Activated CD8-positive, alpha-beta memory T cell treated with anti-CD3 and anti-CD28 coated beads for 24 hours (primary cell): ENCODE measurements at places on chromosomes 6 and 20.

- DNase-seq = peak; percentile 73
Measured at GRCh38 chr6:30685157-30686008, 1.1 kb downstream of the PPP1R18 start.

DNA sequence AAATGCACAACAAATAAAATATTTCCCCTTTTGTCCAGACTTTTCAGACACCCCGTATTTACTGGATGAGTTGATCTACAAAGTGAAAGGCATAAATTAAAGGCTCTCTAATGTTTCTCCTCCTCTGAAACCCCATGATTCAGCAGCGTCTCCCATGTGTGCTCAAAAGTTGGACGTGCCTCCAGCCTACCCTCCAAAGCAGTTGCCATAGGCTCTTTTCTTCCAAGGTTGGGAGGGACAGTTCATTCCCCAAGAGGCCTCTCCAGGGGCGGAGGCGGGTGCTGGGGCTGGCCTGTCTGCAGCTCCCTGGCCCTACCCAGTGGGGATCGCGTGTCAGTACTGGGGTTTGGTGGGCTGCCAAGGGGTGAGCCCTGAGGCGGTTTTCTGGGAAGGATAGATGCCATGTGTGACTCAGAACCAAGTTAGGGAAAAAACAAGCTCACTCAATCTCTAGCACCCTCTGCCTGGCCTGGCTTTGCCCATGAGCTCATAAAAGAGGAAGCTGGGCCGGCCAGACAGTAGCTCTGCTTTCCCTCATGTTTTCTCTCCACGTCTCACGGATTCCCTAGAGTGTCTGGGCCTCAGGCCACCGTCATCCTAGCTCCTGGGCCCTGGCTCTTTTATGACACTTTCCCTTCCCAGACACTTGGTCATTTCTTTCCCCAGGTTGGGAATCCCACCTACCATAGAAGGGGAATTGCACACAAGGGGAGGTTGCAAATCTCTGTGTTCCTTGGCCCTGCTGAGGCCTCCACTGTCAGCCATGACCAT is 8.0 kb upstream of the IER3 start:
- DNase-seq = no peak

DNA sequence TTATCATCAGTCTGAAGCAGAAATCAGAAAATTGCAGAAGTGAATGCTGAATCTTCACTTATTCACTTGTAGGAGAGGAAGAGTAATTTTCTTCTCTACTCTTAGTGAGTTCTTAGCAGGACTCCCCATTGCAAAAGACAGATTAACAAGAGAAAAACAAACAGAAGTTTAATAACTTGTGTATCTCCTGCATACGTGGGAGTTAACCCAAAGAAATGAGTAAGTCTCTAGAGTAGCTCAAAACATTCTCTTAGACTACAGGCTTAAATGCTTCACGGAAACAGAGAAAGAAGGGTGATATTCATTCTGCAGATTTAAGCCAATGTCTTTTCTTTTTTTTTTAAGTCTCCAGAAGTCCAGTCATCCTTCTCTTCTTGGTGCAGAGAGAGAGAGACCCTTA is 97.9 kb upstream of the TMEM181 start:
- no peak for DNase-seq

DNA sequence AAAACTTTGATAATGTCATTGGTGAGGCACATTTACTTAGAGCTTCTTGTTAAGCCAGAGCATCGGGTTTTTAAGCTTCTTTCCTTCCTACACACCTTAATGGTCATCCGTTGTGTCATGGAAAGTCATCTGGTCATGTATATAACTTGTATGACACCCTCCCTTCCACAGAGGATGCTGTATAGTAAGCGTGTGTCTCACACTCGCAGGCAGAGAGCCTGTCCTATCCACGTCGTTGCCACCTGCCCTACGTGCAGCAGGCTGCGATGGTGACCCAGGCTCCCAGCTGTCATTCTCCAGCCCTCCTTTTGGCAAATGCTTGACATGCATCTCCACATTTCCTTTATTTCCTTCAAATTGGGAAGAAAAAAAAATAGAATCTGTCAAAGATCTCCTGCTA is 85.6 kb downstream of the MYB start:
- DNase-seq = no peak

DNA sequence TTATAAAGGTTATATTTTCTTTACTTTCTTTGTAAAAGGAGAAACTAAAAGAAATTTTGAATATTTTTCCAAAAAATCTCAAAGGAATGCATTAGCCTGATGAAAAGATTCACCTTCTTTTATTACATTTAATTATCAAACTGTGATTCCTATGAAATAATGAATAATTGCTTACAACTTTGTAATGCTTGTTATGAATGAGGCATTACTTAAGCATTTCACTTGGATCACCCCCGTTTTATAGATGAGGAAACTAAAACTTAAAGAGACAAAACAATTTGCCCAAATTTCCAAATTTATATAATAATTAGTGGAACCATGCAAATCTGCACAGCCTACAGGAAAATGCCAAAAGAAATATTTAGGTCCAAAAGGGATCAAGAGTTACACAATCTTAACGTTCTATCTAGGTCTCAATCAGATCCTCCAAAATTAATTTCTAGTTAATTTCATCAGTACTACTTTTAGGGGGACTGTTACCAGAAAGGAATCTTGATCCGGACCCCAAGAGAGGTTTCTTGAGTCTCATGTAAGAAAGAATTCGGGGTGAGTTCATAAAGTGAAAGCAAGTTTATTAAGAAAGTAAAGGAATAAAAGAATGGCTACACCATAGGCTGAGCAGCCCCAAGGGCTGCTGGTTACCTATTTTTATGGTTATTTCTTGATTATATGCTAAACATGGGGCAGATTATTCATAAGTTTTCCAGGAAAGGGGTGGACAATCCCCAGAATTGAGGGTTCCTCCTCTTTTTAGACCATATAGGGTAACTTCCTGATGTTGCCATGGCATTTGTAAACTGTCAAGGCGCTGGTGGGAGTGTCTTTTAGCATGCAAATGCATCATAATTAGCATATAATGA is 288.0 kb downstream of the ADGB start:
- DNase-seq = no peak

DNA sequence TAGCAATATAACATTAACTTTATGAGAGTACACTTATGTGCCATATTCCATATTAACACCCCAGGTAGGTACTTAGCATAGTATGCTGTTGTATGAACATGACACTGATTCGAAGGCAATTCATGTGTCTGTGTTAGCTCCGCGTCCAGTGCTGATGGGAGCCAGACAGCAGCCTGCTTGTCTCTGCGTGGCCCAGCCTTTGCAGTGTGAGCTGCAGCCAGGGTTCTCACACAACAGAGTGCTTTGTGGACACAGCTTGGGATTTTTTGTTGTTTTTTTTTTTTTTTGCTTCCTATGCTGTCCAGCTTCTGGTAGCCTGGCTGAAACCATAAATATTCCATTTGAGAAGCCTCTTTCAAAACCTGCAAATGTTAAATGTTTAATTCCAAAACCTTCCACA is 350.9 kb downstream of the SMOC2 start:
- no peak for DNase-seq

GRCh38 chr20:44072384-44072783 is 114.6 kb downstream of the JPH2 start:
- peak; percentile 51 for DNase-seq

DNA sequence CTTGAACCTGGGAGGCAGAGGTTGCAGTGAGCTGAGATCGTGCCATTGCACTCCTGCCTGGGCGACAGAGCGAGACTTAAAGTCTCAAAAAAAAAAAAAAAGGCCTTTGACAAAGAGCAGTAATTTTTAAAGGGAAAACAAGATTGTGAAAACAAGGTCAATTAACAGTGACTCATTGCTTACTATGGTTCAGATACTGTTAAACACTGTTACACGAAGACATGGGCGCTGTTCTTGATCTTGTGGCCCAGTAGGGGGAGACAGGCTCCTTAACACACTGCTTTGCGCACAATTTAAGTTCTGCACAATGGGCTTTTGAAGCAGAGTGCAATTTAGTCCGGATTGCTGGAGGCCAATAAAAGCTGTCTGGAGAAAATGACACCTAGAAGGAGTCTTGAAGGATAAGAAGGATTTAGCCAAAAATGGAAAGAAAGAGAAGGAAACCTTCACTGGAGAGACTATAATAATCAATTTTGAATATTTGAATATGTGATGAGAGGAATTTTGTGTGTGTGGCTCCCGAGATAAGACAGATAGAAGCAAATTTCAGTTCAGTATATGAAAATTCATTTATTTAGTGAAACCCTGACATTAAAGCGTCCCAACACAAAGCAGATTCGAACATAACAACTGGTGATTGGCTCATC is 6.0 kb upstream of the LATS1 start:
- DNase-seq = no peak

- no peak for DNase-seq
Measured at GRCh38 chr6:90547991-90548390, 38.9 kb downstream of the MAP3K7 start.

GRCh38 chr6:147974376-147974775 is 368.3 kb upstream of the SASH1 start:
- DNase-seq = no peak

DNA sequence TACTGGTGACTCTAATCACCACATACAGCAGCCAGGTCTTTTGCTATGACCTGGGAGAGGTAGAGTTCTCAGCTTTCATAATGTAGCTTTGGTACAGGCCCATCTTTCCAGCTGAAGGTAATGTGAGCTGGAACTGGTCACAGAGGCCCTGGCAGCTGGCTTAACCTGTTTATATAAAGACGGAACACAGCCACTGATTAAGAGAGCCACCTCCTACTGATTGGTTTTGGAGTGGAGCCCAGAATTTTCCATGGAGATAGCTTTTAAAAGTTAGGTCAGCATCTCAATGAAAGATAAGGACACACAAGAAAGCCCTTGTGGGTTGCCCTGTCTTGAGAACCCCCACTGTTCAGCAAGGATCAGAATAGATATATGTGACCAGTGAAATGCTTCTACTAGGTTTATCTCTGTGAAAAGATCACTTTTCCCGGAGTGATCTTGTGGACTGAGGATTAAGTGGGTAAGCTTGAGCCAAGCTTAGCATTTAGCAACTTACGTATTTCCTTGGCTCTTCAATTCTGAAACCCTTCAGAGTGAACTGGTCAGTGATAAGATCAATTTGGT is 213.7 kb upstream of the CITED2 start:
- no peak for DNase-seq

GRCh38 chr20:2986466-2986865 is 57.0 kb upstream of the GNRH2 start:
- peak; percentile 70 for DNase-seq

- DNase-seq = no peak
Measured at GRCh38 chr6:75751443-75751842, 2.4 kb downstream of the MYO6 start.
